Vein endothelial cell (primary cell): ENCODE measurements at places on chromosomes 6 and 20. TPM values are rescaled to one million over a fixed set of nuclear protein-coding genes. Genes with fewer than 3 reads are reported as not detected.

Gene MAS1
- not detected in 2 replicates for total RNA-seq

Gene BFSP1
- 3.3 and 4.9 TPM in 2 replicates for total RNA-seq

Gene DCDC2
- not detected in 2 replicates for total RNA-seq

Gene CCN5
- total RNA-seq = under 0.01 TPM in 1 of 2 replicates, not detected in the other

Gene DZANK1
- total RNA-seq = 0.98 and 1.7 TPM in 2 replicates

Gene MOG
- not detected in 2 replicates for total RNA-seq

Gene KHDC1L
- not detected in 2 replicates for total RNA-seq

Gene L3MBTL1
- 5.2 and 5.6 TPM in 2 replicates for total RNA-seq

Gene IRF4
- 0.29 TPM in 1 of 2 replicates, not detected in the other for total RNA-seq

Gene ARMC12
- 0.19 TPM in 1 of 2 replicates, not detected in the other for total RNA-seq

Gene AURKA
- 18.6 and 43.6 TPM in 2 replicates for total RNA-seq
